ENCODE measurements at places on chromosomes 7 and 10.
A peak's percentile ranks its signal among the peaks of the same experiment; 100 is the strongest.

DNA sequence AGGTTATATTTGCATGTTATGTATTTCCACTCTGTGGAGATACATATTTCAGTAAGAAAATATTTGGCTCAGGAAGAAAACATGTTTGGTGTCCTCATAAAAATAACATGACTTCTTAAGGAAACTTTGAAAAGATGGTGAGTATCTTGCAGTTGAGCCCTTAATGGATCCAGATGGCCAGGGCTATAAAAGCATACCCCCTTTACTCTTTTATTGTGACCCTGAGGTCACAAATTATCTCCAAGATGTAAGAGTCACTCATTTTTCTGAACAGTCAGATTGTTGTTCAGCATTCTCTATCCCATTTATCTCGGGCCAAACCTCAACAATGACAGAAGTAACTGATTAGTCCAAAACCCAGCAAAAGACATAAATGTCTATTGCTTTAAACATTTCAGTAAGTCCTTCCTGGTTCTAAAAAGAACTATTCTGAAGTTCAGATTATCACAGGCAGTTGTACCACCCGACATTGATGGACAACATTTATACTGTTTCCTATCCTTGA lies 539.4 kb downstream of the PARD3 start:
- no peak for DNase-seq

- no peak for DNase-seq
Observed at GRCh38 chr10:49152663-49153062, 18.8 kb upstream of the FAM170B start.

GRCh38 chr10:73917566-73918305 lies 6.8 kb downstream of the PLAU start:
- no peak for DNase-seq

DNA sequence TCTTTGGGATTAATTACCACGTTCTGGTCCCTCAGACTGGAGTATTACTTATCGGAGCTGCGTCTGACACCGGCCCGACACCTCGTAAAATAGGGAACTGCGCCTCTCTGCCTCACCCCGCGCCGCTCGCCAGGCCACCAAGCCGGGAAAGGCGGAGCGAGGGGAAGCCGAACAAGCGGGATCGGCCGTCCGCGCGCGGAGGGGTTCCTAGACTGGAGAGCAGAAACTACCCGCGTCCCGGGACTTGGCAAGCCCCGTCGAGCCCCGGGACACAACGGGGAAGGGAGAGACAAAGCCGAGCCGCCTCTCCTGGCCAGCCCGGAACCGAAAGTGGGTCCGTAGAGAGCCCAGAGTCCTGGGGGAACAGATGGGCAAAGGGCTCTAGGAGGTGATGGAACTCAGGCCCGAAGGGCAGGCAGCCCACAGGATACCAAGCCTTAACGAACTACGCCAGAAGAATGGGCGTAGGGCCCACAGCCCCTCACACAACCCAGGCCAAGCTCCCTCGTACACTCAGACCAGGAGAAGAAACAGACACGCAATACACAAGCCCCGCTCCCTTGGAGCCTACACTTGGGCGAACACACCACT lies 6.5 kb downstream of the LBX1 start:
- no peak for DNase-seq

- peak; percentile 54 for DNase-seq
Observed at GRCh38 chr7:113159746-113160339, 41.5 kb upstream of the SMIM30 start.

Measured in Calu3 (cell line).